ENCODE measurements at places on chromosomes 16 and 17. TPM values are rescaled to one million over a fixed set of nuclear protein-coding genes. Genes with fewer than 3 reads are reported as not detected.

DNA sequence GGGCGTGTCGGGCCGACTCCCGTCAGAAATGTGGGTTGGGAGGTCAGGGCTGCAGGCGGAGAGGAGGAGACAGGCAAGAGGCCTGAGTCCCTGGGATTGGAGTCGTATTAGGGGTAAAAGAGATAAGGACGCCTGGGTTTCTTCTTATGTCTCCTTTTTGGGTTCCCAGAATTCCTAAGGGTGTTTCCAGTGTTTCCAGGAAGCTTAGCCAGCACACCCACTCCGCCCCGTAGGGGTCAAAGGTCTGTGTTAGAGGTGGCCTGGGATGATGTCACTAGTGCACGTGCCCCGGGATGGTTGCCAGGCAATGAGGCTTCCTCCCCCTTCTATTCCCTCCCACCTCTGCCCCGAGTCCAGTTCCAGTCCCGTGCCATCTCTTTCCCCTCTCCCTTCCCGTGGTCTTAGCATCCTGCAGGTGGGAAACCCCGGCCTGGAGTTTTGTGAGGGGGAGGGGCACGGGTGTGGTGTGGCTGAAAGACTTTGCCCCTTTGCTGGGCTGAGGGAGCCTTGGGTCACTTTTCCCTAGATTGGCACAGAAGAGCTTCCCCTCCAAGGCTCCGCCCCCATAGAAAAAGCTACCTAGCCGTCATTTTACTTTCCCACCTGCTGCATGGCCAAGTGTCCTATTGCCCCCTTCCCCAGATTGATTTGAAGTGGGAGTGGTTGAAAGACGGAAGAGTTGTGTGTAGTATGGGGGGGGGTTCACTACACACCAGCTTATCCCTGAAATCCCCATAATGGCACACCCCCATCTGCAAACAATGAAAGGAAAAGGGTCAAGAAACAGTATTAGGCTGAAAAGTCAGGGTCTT is 2.8 kb downstream of the KDM6B start:
- DNase-seq = peak; percentile 89

The CLEC3A gene
- not detected for total RNA-seq

- DNase-seq = no peak
Measured at GRCh38 chr17:38864636-38865398, 5.0 kb upstream of the LASP1 start.

DNA sequence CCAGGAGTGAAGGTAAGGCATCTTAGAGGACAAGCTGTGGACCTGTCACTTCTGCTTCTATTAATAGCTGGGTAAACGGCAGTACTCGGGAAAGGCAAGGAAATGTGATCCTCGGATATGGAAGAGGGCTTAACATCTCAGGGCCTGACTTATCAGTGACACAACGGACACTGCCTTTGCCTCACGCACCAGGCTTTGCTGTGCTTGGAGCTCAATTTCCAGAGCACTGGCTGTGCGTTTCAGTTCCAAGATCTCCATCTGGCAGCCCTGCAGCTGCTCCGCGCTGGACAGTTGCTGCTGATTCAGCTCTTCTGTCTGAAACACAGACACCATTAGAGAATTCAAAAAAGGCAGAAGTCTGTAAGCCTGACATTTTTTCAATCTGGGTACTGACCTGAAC is 3.5 kb downstream of the KRT40 start:
- no peak for DNase-seq

- DNase-seq = no peak
Measured at GRCh38 chr17:60129164-60129563, 20.6 kb upstream of the CA4 start.

The KRTAP4-5 gene
- total RNA-seq = not detected

- DNase-seq = peak; percentile 56
Measured at GRCh38 chr17:29568331-29569244, at the start of gene TP53I13. Gene TP53I13 (plus strand): TSS chr17:29568701. CDS start chr17:29568759, 58 bp downstream.

The CLEC18B gene
- total RNA-seq = 0.27 TPM

The TPPP3 gene
- not detected for total RNA-seq

DNA sequence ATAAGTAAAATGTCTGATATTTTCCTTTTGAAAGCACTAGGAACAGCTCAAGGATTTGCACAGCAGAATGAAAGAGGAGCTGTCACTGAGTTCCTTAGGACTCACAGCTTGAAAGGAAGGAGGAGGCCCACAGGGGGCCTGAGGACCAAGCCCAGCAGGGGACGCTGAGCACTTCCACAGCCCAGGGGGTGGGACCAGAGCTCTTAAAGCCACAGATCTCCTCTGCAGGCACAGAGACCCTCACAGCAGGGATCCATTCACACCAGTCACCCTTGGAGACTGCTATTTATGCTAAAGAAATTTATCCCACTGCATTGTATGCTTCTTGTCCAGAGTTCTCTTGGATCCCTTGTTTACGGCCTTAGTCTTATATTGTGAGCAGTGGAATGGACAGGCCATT is 253.3 kb downstream of the STX8 start:
- no peak for DNase-seq

DNA sequence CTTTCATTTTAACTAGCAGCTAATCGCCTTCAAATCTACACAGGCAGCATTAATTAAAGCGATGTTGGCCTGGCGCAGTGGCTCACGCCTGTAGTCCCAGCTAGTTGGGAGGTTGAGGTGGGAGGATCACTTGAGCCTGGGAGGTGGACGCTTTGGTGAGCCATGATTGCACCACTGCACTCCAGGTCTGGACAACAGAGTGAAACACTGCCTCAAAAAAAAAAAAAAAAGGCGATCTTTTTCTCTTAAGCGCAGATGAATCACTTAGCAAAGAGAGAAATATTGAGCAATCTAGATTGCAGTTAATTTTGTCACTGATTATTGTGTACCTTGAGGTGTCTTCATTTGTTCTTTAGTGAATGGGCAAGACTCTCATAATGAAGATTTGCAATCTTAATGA is 12.4 kb downstream of the SNTB2 start:
- no peak for DNase-seq

DNA sequence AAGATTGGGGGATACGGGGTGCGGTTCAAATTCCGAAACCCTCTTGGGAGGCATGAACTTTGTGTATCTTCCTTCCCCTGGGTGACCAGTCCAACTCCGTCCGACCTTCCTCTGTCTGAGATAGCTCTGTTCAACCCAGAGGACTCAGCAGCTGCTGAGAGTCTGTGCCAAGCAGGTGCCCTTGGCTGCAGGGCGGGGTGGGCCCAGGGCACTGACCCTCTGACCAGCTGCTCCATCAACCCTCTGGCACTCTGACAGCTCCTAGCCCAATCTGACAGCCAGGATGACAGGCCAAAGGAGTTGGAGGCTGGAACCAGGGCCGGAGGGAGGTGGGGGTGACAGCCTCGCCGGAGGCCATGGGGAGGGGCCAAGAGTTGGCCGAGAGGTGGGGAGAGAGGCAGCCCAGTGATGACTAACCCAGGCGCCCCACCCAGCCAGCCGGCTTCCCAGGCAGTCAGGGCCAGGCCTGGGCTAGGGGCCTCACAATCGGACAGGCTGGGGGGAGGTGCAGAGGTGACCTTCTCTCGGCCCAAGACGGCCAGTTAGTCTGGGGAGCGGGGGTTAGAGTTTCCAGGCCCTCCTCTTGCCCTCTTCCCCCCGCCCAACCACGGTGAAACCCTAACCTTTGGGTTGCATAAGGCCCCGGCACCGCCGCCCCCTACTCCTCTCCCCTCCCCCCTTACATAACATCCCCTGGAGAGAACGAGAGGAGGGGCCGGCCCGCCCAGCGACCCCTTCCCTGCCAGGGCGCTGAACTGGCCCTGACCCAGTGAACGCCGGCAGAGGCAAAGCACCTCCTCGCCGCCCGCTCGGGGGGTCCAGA is 5.0 kb upstream of the TLCD2 start:
- DNase-seq = peak; percentile 93

All from HFFc6 (cell line).